ENCODE measurements at places on chromosomes 4 and X. TPM values are rescaled to one million over a fixed set of nuclear protein-coding genes. Genes with fewer than 3 reads are reported as not detected.

Gene TMEM33
- polyA plus RNA-seq = 7.2 TPM

Gene RP2
- polyA plus RNA-seq = 1.4 TPM

Gene CENPVL2
- polyA plus RNA-seq = not detected

Gene ASB12
- 0.19 TPM for polyA plus RNA-seq

Gene HERC6
- polyA plus RNA-seq = 2.6 TPM

Gene PPBP
- polyA plus RNA-seq = not detected

DNA sequence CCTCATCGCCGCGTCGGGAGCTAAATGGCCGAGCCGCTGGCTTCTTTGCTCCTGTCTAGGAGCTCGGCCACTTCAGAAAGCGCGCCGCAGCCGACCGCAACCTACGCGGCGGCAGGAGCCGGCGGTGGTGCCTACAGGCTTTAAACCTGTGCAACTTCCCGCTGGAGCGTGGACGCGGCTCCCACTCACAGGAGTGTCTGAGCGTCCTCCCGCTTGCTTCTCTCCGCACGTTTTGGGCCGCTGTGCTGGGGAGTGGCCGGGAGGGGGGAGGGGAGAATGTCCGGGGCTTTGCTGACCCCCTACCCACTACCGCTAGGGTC, 1.0 kb downstream of the NHSL2 start:
- no peak for DNase-seq

DNA sequence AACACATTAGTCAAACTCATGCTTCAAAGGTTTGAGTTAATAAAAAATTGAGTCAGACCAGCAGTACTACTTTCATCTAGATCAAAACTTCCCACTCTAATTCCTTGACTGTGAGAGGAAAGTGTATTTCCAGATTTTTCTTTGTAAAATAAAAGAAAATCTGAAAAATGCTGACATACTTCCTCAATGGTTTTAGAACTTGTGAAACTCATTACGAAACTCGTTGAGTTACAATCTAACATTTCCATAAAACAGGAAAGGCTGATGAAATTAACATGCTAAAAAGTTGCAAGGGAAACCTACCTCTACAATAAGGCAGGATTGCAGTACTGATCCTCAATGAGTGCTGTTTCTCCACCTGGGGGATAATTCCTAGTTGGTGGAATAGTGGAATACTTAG, 217.8 kb upstream of the HCCS start:
- no peak for DNase-seq

DNA sequence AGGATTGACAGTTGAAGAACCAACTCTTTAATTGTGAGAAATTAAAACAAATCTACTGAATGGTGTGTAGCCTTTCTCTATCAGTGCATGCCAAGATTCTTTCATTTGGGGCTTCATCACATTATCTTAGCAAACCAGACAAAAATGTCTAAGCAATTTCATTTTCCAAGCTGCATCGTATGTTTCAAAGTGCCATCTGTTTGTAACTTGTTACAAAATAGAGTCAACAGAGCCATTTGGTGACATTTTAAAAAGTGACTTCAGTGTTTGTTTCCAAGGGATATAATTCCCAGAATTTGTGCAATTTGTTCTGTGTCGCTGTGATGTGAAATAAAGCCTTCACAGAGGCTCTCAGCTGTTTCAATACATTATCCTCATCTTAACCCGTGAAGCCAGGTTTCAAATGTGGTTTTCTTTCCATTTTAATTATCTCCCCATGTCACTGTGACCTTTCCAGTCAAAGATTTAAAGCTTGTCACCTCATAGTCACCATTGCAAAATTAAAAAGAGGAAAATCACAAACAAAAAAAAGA, 46.0 kb upstream of the C1QTNF7 start:
- no peak for DNase-seq

DNA sequence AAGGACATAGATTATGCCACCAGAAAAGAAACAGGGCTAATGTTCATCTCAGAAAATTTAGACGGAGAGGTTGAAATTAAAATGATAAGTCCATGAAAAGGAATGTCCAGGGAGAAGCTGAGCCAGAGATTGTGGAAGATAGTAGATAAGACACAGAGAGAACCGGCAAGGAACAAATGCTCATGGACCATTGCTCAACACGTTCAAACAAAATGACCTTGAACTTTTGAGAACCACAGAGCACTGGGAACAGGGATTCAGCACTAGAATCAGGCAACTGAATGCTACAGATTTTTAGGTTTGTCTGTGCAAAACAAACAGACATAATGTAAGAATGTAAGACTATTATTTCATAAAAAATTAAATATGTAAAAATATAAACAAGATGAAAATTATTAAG, 206.3 kb downstream of the PDGFC start:
- no peak for DNase-seq

- no peak for DNase-seq
Observed at GRCh38 chrX:137587151-137587550, 21.2 kb downstream of the ZIC3 start.

DNA sequence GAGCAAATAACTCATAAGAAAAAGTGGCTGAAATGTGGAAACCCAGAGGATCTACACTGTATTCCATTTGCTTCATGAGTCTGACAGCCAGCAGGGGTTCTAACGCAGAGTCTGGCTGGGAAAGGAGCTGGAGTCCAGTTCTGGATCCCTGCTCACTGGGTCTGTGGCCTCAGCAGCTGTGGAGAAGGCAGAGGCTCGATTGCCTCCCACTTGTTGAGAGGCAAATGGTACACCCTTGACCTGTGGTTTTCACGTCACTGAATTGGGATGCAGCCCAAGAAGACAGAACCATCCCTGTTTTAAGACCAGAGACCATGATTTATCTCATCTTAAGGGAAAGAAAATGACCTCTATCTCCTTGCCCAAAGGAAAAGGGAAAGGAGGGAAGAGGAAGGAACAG, 147.0 kb upstream of the NOCT start:
- no peak for DNase-seq

DNA sequence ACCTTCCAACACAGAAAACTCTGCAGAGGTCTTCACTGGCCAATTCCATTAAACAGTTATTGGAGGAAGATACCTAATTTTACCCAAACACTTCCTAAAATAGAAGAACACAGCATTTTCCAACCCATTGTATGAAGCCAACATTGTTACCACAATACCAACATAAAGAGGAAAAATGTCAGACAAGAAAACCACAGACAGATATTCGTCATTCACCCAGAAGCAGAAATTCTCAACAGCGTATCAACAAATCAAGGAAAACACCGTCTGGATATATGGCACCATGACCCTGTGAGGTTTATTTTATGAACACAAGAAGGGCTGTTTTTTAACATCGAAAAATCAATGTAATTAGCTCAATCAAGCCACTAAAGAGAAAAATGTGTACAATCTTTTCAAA, 255.6 kb downstream of the ASMT start:
- no peak for DNase-seq

- DNase-seq = no peak
Observed at GRCh38 chrX:153861151-153861550, 24.8 kb downstream of the L1CAM start.

DNA sequence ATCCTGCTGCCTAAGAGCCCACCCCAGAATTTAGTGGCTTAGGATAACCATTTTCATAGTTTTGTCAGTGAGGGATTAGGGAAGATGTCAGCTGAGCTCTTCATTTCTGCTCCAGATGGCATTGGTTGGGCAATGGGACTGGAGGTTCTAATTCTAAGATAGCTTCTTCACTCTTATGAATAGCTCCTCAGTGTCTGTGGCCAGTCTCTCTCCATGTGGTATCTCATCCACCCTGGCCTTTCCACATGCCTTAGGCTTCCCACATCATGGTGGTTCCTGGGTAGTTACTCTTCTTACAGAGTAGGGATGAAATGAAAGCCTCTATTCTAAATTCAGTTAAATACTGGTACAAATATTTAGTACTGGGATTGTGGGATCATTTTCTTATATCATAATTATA, 31.3 kb downstream of the REPS2 start:
- no peak for DNase-seq

DNA sequence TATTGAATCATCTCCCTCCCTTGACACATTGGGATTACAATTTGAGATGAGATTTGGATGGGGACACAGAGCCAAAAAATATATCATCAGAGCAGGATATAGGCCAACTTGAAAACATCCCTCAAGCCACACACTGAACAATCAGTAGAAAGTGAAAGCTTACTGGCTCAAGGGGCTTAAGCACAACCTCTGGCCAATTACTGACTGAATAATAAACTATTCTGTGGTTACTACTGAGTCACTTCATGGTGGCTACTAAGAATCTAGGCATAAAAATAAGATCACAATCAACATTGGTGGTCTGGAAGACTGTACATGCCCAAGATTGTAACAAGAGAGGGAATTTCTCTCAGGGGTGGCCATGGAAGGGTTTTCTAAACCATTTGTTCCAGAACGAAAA, 27.4 kb upstream of the GPR174 start:
- no peak for DNase-seq
